Germinal center (tissue), 1 donor: ENCODE measurements at places on chromosomes 1 and 21.

GRCh38 chr1:173410794-173411236, 66.3 kb upstream of the PRDX6 start:
- no peak for DNase-seq

DNA sequence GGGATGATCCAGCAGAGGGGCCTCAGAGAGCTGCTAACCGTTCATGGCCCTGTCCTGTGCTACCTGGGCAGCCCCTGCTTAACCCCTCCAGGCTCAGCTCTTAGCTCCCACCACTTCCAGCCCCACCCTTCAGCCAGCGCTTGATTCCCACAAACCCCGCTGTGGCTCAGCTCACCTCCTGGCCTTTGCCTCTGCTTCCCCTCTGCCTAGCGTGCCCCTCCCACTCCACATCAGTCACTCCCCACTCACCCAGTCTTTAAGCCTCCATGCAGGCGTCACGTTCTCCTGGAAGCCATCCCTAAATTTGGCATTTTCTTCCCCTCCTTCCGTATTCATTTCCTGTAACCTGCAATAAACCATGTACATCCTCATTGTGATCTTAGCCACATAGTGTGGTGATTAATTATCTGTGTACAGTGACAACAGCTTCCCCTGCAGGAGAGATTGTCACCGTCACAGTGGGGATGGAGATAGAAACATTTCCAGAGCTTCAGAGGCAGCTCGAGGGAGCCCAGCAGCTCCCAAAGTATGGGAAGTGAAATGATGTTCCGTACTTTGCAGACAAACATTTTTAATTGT, 65.5 kb downstream of the EPHB2 start:
- DNase-seq = no peak

GRCh38 chr1:200154069-200154767, 126.7 kb downstream of the NR5A2 start:
- peak; percentile 79 for DNase-seq

GRCh38 chr1:153957744-153958110, 685 bp downstream of the CRTC2 start:
- DNase-seq = peak; percentile 45

- DNase-seq = no peak
These were observed 852.0 kb upstream of the ADAMTS5 start for GRCh38 chr21:27818847-27819246.

DNA sequence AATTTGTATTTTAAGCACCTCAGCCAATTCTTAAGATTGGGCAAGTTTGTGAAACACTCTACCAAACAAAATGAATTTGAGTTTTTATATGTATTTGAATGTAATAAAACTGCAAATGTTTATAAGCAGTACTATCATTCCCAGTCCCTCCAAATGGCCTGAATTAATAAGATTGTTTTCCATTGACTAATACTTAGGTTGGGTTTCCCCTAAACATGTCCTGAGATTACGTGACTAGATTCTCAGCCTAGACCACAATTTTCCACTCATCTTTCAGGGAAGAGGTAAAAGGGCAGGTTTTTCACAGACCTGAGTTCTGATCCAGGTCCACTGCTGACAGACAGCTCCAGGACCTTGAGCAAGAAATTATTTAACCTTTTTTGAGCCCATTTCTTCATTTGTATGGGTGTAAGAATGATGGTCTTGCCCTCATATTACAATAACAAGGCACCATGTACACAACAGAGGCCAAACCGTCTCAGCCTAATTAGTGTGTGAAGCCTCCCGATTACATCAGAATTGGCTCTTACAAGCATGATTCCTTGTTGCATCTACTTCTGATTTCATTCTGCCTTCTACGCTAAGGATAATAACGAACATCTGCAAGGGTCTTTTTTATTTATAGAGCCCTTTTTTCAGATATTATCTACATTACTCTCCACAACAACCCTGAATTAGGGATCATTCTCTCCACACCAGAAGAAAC, 51.2 kb downstream of the BEND5 start:
- DNase-seq = no peak

GRCh38 chr1:159187033-159187432, 15.6 kb downstream of the CADM3 start:
- no peak for DNase-seq

- no peak for DNase-seq
These were observed 383.5 kb downstream of the OMA1 start for GRCh38 chr1:58162952-58163550.

GRCh38 chr1:209823143-209824041, 4.4 kb upstream of the UTP25 start:
- peak; percentile 50 for DNase-seq

DNA sequence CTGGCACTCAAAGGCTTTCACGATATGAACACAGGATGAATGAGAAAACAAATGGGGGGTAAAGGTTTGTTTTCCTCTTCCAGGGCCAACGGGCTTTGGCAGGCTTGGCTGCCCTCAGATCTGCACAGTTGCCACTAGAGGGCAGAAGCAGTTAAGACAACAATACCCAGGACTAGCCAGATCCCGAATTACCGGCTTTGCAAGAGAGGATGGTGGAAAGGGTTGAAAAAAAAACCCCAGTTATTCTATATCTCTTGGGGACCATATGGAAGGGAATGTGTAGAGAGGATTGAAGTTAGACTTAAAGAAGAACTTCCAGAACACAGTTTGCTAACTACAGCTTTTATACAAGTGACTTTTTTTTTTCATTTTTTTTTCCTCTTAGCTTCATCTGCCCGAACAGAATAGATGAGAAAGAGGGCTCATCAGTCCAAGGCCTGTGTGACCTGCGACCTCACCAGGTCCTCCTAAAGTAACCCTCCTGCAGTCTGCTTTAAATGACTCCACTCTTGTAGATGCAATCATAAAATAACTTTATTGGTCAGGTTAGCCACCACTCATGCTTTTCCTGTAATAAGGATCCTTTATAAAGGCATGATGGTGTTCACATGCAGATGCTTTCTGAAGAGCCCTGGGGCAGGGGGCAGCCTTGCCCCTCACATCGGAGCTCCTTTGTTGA, 10.7 kb downstream of the FMOD start:
- DNase-seq = peak; percentile 87

GRCh38 chr1:244291236-244292201, 160.2 kb downstream of the ADSS2 start:
- DNase-seq = no peak

GRCh38 chr1:22140694-22141093, 2.2 kb downstream of the WNT4 start:
- DNase-seq = no peak

- DNase-seq = no peak
These were observed 847.8 kb downstream of the MRPL39 start for GRCh38 chr21:24759348-24760075.

DNA sequence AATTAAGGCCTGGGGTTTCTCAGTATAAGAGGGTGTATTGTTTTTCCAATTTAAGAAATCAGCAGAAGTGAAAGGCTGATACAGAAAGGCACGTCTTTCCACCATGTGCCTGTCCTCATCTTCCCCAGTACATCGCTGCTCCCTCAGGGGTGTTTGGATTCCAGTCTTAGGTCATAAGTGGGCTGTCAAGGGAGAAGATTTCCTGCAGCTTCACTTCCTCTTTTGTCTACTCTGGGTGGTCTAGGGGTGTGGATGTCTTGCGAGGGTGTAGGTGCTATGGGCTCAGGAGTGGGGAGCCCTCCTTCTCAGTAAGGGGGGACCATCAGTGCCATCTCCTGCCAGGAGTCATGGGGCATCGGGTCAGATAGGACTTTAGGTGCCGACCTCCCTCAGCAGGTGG, 999.8 kb upstream of the NCAM2 start:
- no peak for DNase-seq

- DNase-seq = no peak
These were observed 638 bp upstream of the OLIG2 start for GRCh38 chr21:33025106-33025488.

DNA sequence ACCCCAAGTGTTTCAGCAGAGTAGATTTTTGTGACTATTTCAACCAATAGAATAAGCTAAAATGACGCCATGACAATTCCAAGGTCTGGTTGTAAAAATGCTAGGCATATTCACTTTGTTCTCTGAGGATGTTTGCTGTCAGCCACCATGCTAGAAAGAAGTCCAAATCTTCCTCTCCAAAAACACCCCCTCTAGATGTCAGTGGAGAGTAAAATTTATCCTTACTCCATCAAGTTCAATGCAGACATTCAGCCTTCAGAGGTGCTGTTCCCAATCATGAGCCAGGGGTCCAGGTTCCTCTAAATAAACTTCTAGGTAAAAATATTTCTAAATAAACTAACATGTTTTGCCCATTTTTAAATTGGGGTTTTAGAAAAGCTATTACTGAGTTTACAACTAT, 395.4 kb upstream of the ADAMTS5 start:
- no peak for DNase-seq

- no peak for DNase-seq
These were observed 1234.8 kb downstream of the MRPL39 start for GRCh38 chr21:24372506-24372905.

DNA sequence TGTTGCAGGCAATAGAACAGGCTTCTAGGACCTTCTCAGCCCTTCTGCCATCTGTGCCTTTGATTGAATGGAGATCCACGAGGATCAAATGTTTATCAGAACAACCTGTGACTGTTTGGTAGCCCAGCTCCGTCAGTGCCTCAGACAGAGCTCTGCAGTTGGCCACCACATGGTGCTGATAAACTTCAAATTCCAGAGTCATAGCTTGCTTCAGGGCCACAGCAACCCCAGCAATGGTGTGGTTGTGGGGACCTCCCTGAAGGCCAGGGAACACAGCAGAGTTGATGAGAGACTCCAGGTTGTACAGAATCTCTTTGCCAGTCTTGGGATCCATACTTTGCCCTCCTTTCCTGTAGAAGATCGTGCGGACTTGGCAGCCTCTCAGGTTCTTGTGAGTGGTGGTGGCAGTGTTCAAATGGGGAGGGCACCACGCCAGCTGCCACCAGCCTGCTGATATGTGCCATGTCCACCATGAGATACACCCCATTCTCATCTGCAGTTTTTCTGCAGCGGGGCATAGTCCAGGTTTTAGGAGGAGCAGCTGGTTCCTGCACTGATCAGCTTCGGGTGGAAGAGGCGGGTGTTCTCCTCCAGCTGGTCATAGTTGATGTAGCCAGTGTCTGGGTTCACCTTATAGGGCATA, 82.9 kb upstream of the ARTN start:
- DNase-seq = no peak

DNA sequence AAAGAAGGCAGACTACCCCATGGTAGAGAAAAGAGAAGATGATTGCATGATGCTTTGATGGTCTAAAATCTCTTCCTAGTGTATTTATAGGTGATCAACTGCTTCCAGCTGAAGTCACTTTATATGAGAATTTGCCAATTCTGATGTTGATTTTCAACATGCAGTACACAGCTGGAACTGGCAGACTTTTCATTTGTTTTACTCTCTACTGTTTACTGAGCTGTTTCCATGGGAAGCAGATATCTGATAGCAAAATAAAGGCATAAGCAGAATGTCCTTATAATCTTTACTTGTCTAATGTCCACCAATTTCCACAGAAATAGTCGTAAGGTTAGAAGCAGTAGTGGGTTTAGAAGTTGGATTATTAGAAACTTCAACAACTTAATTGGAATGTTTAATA, 74.9 kb downstream of the SYDE2 start:
- no peak for DNase-seq

GRCh38 chr1:76037324-76037723, 37.2 kb upstream of the ST6GALNAC3 start:
- no peak for DNase-seq

DNA sequence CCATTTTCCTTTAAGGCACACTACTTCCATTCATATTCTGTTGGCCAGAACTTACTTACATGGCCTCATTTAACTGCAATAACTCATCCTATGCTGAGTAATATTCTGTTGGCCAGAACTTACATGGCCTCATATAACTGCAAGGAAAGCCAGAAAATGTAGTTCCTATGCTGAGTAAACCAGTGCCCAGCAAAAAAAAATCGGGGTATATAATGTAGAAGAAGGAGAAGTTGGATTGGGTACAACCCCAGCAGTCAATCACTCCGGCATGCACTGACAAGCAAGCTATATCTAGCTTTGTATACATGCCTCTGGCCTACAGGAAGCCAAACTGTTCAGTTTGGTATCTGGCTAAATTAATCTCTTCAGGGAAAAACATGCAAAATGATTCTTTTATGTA, 39.4 kb upstream of the PPIH start:
- DNase-seq = no peak

DNA sequence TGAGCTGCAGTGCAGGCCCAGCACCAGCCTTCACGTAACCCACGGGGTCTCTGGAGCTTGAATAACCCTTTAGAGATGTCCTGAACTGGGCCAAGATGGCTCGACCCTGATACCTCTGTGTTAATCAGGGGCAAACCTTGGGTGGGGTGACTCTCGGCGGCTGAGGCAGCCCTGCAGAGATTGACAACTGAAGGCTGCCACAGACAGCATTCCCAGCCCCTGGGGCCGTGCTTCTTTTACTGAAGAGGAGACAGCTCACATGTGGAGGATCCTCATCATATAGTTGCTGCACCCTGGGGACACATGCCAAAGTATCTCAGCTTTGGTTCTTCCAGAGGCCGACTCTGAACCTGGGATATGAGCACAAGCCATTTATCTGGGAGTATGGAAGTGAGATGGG, 57.3 kb upstream of the PTGFRN start:
- DNase-seq = no peak

DNA sequence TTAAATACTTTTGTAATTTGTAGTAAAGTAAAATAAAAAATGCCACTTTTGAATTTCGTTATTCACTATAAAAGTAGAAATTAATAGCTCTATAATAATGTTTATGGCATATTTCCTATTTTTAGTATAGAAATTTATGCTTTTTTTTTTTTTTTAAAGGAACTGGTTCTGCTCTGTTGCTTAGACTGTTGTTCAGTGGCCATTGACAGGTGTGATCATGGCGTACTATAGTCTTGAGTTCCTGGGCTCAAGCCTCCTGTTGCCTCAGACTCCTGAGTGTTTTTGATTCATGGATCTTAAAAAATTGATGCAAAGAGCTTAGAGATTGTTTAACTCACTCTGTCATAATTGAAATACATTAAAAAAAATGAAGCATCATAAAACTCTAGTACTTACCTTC, 53.6 kb downstream of the RPS6KC1 start:
- no peak for DNase-seq

- no peak for DNase-seq
These were observed 1.5 kb downstream of the TMEM201 start for GRCh38 chr1:9590201-9590600.

GRCh38 chr1:203777596-203777995, 12.6 kb downstream of the LAX1 start:
- no peak for DNase-seq

DNA sequence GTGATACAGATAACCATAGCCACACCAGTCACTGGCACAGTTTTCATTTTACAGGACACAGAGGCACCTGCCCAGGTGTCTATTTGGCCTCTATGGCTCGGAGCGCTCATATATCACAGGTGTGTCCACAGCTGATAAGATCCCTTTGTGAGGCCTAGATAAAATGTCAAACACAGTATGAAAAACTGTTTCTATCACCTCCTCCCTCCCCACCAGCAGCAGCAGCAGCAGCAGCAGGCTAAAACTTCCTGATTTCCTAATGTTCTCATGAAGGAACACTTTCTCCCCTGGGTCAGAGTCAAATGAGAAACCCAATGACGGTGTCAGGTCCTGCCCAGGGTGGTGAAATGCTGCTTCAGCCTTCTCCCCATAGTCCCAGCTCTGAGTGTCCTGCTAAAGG, 24.4 kb downstream of the ELAPOR1 start:
- DNase-seq = no peak

- DNase-seq = peak; percentile 76
These were observed 8.8 kb upstream of the GUCA2A start for GRCh38 chr1:42173155-42173933.
